Sigmoid colon (tissue), 7 donors: ENCODE measurements at places on chromosomes 3 and 15. TPM values are rescaled to one million over a fixed set of nuclear protein-coding genes. Genes with fewer than 3 reads are reported as not detected.

DNA sequence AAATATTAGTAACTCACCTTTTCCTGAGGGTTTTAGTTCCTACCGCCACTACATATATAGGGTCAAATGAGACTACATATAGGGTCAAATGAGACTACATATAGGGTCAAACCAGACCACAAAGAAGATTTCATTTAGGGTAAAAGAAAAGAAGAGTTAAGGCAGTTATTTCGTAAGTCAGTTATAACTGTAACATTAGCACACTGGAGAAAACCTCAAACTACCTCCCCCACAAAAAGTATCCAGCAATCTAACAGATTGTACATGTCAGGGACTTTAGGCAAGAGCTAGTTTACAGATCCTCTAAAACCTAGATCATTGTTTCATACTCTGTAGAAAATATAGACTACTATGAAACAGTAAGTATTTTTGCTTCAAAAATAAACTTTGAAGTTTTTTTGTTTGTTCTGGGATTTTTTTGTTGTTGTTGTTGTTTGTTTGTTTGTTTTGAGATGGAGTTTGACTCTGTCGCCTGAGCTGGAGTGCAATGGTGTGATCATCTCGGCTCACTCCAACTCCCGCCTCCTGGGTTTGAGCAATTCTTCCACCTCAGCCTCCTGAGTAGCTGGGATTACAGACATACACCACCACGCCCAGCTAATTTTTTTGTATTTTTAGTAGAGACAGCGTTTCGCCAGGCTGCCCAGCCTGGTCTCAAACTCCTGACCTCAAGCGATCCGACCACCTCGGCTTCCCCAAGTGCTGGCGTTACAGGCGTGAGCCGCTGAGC is 92.4 kb upstream of the CGNL1 start:
- no peak overlapping the region for H3K27ac ChIP-seq
- H3K4me1 ChIP-seq: no peaks in the 10 kb centered on the region
- H3K4me3 ChIP-seq: no peak overlapping the region
- DNase-seq: no peak

- H3K4me1 ChIP-seq: no peaks in the 10 kb centered on the region
- H3K4me3 ChIP-seq: no peak overlapping the region
- no peaks in the 10 kb centered on the region for H3K36me3 ChIP-seq
- peak overlapping the region; percentile 62 for H3K27ac ChIP-seq
- no peaks in the 10 kb centered on the region for H3K27me3 ChIP-seq
- DNase-seq: peak; percentile 83
Measured at GRCh38 chr3:5017925-5018531, 38.8 kb downstream of the BHLHE40 start.

- H3K27me3 ChIP-seq: no peaks in the 10 kb centered on the region
- no peak overlapping the region for H3K27ac ChIP-seq
- H3K4me3 ChIP-seq: no peak overlapping the region
- no peak for DNase-seq
- no peaks in the 10 kb centered on the region for H3K36me3 ChIP-seq
Measured at GRCh38 chr15:45611305-45611704, 23.5 kb upstream of the SQOR start.

The LRRK1 gene
- 9.6 TPM for polyA plus RNA-seq

The LRRC31 gene
- 7.8 TPM for polyA plus RNA-seq

- no peaks in the 10 kb centered on the region for H3K27me3 ChIP-seq
- H3K4me1 ChIP-seq: no peaks in the 10 kb centered on the region
- peaks cover 30% of the 10 kb centered on the region for H3K36me3 ChIP-seq
- no peak for DNase-seq
- no peak overlapping the region for H3K27ac ChIP-seq
Measured at GRCh38 chr15:28147801-28148200, 48.7 kb upstream of the OCA2 start.

The TRH gene
- not detected for polyA plus RNA-seq

The SMCO1 gene
- not detected for polyA plus RNA-seq

The NCK1 gene
- 31.9 TPM for polyA plus RNA-seq

DNA sequence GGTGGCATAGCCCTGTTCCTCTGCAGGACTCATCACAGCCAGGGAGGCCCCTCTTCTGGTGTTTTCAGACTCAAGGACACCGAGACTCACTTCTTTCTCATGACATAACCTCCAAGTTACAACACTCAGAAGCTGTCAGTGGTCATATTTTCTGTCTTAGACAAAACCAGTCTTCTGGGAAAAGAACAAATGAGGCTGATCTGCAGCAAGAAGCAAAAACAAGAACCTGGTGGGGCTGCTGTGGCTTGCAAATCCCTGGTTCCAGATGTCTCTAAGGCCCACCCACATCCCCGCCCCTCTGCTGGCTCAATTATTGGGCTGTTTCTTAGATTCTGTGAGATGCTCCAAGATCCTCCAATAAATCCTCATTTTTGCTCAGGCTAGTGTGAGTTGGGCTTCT is 16.6 kb upstream of the LOXL1 start:
- H3K4me3 ChIP-seq: no peak overlapping the region
- H3K27me3 ChIP-seq: no peaks in the 10 kb centered on the region
- DNase-seq: no peak
- no peaks in the 10 kb centered on the region for H3K4me1 ChIP-seq
- no peak overlapping the region for H3K27ac ChIP-seq

The TMEM202 gene
- not detected for polyA plus RNA-seq

GRCh38 chr3:170387950-170388349 is 30.4 kb downstream of the SKIL start:
- no peak overlapping the region for H3K27ac ChIP-seq
- H3K4me3 ChIP-seq: no peak overlapping the region
- H3K36me3 ChIP-seq: peaks cover 80% of the 10 kb centered on the region
- H3K4me1 ChIP-seq: no peaks in the 10 kb centered on the region
- DNase-seq: no peak

GRCh38 chr3:76505202-76505845 is 534.6 kb upstream of the ROBO2 start:
- H3K27me3 ChIP-seq: no peaks in the 10 kb centered on the region
- DNase-seq: no peak
- H3K27ac ChIP-seq: no peak overlapping the region
- no peak overlapping the region for H3K4me3 ChIP-seq
- H3K36me3 ChIP-seq: no peaks in the 10 kb centered on the region

DNA sequence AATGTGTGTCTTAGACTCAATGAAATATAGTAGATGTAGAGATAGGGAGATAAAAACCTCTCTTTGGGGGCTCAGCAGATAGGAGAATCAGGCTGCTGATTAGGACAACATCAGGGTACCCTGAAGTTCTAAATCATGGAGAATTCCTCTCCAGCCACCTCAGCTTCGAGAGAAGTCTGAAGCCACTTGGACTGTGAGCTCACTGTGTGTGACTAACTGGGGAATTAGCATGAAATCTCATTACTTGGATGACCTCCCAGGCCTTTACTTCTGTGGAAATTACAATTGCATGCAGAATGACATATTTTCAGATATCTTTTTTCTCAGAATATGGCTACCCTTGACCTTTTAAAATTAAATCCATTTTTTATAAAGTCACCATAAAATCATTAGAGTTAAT is 128.0 kb upstream of the MRPL3 start:
- no peak for DNase-seq
- H3K27me3 ChIP-seq: no peaks in the 10 kb centered on the region
- no peak overlapping the region for H3K4me3 ChIP-seq
- H3K27ac ChIP-seq: no peak overlapping the region
- no peaks in the 10 kb centered on the region for H3K36me3 ChIP-seq
- no peaks in the 10 kb centered on the region for H3K4me1 ChIP-seq

The DGKG gene
- polyA plus RNA-seq: 0.69 TPM

DNA sequence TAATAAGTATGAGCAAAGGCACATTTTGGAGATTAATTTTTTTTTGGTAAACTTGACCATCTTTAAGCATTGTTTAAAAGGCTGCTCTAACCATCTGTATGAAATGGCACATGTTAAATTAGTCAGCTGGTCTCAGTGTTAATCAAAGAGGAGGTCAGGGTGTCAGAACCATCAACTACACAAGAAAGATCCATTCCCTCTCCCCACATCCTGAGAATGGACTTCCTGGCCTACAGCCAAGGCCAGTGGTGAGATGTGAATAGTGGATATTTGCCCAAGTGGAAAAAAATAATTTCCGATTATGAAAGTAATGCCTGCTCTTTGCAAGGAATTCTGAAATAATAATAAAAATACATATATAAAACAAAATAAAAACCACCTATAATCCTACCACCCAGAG is 641.7 kb downstream of the NR2F2 start:
- H3K27ac ChIP-seq: no peak overlapping the region
- H3K36me3 ChIP-seq: no peaks in the 10 kb centered on the region
- DNase-seq: no peak
- H3K4me3 ChIP-seq: no peak overlapping the region
- no peaks in the 10 kb centered on the region for H3K27me3 ChIP-seq

DNA sequence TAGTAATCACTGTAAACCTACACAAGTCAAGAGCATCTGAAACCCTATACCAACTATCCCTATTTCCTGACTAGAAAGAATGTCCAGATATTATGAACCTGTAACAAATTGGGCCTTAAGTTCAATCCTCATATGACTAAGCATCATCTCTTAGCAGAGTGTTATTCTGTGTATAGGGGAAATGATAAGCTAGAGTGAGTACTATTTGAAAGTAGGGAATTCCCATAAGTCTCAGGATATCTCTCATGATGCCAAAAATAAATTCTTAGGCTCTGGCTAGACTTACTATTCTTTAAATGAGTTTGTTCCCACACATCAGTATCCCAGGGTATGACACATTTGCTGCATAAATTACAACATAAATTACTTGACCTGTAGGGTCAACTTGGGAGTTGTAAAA is 15.3 kb downstream of the MRPL47 start:
- no peak overlapping the region for H3K27ac ChIP-seq
- H3K4me1 ChIP-seq: no peaks in the 10 kb centered on the region
- peaks cover 46% of the 10 kb centered on the region for H3K36me3 ChIP-seq

GRCh38 chr3:127158614-127159229 is 34.2 kb upstream of the PRR23E start:
- DNase-seq: no peak
- H3K36me3 ChIP-seq: no peaks in the 10 kb centered on the region
- H3K27ac ChIP-seq: no peak overlapping the region
- H3K4me3 ChIP-seq: no peak overlapping the region
